ENCODE measurements at places on chromosomes 11 and 22.

DNA sequence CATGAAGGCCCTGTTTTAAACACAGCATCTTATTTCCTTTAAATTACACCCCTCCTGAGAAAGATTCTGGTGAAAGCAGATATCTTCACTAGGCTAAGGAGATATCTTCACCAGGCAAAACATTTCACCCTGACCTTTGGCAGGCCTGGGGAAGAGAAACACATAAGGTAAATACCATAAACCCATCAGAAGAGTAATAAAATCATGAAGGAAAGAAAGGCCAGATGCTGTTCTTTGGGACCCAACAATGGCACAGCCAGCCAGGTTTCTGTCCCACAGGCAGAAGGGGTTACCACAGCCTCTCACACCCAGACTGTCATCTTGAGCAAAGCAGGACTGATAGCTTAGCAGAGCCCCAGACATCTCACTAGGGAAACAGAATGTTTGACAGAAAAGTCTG, 125.4 kb downstream of the CCDC34 start:
- no peak for DNase-seq

GRCh38 chr11:112962579-112963367, 1.6 kb downstream of the NCAM1 start:
- DNase-seq = no peak

DNA sequence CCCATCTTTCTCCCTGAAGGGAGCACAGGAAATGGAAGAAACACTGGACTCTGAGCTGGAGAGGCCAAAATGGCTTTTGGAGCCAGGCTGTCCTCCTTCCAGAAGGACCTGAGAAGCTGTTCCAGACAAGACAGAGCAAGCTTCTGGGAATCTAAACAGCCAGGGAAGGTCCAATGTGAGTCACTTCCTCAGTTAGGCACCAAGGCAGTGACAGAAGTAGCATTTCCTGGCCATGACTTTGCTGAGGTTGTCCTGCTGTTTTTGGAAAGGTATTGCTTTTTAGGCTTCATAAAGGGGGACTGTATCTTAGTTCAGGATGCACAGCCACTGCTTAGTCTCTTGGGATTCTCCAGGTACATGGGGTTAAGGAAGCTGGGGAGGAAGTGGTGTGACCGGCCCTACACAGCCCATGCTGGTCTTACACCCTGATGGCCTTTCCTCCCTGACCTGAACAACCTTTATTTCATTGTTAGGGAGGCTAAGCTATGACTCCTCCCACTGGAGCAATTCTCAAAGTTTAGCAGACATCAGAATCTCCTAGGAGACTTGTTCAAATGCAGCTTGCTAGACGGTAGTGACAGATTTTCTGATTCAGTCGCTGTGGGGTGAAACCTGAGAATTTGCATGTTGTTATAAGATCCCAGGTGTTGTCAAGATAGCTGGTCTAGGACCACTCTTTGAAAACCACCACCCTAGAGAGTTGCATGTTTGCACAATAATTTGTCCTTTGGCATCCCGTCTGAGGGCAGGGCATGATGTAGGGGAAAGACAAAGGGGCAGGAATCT, 6.8 kb upstream of the INSC start:
- DNase-seq = peak; percentile 56

- no peak for DNase-seq
Measured at GRCh38 chr22:36366291-36366708, 21.5 kb downstream of the MYH9 start.

DNA sequence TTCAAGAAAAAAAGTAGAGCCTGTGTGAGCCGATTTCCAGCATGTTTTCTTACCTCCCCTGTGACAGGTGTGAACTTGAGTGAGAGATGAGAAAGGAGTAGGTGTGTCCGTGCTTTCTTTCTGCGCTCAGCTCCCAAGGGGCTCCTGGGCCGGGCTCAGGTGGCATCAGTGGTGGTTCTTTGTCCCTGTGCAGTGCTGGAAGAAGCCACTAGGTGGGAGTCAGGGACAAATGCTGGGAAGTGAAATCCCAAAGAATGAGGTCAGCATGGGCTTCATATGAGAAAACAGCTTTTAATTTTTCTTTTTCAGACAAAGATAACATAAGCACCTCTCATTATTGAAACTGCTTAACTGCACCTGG, 57.8 kb downstream of the PPFIBP2 start:
- DNase-seq = peak; percentile 23

GRCh38 chr11:119389611-119390254, 8.2 kb upstream of the USP2 start:
- DNase-seq = peak; percentile 40

GRCh38 chr11:46723359-46723680, 4.3 kb downstream of the F2 start:
- DNase-seq = no peak

GRCh38 chr11:67290801-67291200, 1.7 kb downstream of the ANKRD13D start:
- no peak for DNase-seq

DNA sequence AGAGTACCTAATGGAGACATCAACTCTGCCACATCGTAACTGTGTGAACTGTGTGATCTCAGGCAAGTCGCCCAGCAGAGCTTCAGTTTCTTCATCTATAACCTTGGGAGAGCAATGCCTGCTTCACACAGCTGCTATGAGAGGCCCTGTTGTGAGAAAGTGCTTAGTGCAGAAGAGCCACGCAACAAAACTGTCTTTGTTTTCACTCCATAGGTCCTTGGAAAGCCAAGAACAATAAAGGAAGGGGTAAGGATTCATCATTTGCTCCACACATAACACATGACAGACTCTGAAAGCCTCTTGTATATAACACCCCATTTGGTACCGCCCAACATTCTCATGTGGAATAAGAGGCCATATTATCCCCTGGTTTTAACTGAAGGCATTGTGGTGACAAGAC, 231.9 kb upstream of the ISX start:
- no peak for DNase-seq

DNA sequence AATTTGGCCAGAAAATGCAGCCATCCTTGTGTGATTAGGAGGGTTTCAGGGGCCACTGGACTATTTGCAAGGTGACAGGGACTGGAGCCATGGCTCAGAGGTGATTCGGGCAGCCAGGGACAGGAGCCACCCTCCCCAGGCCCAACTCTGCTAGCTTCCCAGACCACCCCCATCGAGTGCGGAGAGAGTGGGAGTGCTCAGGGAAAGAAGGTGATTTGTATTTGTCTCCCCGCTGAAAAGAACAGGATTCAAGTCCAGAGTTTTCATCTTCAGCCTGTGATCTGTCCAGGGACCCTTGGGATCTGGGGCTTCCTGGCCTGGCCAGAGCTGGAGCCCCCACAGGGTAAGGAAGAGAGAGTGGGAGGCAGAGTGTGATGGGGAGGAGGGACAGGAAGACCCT, 22.4 kb upstream of the TEF start:
- DNase-seq = no peak

- DNase-seq = peak; percentile 33
Measured at GRCh38 chr11:33525789-33526188, 174.8 kb downstream of the C11orf91 start.

DNA sequence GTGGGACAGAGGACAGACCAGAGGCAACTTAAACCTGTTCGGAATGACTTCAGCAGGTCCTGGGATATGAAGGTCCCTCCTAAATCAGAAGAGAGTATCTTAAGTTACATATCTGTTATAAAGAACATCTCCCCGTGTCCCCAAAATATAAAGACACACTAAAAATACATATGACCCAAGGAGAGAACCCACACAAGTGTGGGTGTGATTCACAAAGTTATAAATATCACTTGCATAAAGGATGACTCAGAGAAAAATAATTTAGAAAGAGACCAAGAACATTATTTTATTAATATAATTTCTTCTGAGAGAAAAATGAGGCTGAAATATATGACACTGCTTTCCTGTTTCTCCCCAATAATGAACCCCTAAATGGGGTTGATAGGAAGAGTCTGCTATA, 14.2 kb downstream of the OR5B21 start:
- no peak for DNase-seq

GRCh38 chr11:75334976-75335375, 16.5 kb downstream of the ARRB1 start:
- DNase-seq = no peak

DNA sequence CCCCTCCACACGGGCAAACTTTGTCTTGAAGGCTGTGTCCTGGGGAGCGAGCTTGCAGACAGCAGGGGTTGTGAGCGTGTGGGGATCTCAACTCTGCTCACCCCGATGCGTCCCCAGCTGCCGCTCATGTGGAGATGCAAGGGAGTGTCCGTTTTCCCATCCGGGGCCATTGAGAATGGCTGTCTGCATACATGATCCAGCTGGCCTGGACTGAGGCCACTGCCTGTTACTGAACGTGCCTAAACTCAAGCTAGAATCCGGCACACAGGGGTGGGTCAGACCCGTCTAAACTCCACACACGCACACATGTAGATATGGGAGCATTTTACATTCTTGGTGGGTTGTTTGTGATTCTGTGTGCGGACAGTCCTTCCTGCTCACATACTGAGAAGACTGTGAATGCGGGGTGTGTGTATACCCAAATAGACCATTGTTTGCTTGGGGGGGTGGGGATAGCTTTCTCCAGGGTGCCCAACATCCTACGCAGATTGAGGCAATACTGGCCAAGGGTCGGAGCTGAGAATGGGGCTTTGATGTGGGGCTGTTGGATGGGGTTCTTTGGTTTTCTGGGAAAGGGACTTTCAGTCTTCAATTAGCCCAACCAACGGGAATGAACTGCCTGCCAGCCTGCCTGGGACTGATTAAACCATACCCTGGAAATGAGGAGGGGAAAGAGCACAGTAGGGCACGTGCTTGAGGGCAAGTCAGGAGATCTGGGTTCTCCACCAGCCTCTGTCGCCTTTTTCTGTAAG, 60.4 kb downstream of the ST3GAL4 start:
- no peak for DNase-seq

- DNase-seq = no peak
Measured at GRCh38 chr22:44971651-44972362, 38.0 kb downstream of the PHF21B start.

GRCh38 chr11:65899356-65900124, 648 bp downstream of the FOSL1 start:
- DNase-seq = peak; percentile 19

DNA sequence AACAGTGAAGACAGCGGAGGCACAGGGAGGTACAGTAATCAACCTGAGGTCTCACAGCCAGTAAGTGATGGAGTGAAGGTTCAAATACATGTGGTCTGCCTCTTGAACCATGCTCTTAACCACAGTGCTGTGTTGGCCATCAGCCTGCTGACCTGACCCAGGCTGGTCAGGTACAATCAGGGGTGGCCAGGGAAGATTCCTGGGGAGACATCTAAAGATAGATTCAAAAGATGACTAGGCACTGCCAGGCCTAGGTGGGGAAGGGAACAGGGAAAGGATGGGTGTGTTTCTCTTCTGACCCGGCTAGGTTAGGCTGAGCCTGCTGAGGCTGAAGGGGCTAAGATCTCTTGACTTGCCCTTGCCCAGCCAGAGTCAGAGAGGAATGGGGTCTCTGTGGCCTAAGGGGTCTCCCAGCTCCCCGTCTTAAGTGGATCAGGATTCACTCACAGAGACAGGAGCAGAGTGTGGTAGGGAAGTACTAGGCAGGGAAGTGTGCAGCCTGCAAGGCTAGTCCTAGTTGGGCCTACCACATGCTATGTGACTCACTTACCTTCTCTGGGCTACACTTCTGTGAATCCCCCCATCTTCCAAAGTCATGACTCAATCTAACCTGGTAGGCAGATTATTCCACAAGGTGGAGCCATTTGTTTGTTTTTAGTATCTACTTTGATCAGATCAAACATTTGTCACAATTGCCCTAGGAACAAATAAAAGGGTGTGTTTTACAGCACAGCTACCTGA, 10.4 kb upstream of the SREBF2 start:
- peak; percentile 84 for DNase-seq

DNA sequence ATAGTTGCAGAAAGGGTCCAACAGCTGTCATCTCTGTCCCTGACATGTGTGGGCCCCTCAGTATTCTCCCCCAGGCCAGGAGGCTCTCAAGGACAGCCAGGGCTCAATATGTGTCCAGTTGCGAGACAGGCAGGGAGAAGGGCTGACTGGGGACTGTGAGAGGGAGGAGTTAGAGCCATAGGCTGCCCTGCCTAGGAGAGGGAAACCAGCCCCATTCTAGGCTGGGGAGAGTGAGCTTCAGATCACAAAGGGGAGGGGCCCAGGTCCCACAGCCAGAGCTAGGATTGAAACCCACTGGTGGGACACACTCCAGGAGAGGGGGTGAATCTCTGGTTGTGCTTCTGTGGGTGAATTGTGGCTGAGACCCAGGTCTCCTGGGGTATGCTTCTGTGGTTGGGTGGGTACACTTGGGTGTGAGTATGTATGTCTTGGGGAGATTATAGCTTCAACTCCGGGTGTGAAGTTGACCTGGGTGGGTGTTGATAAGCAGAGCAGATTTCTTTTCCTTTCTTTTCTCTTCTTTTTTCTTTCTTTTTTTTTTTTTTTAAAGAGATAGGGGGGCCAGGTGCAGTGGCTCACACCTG, 2.1 kb upstream of the CARNS1 start:
- DNase-seq = no peak

GRCh38 chr11:35050541-35050995, 88.4 kb upstream of the CD44 start:
- no peak for DNase-seq

DNA sequence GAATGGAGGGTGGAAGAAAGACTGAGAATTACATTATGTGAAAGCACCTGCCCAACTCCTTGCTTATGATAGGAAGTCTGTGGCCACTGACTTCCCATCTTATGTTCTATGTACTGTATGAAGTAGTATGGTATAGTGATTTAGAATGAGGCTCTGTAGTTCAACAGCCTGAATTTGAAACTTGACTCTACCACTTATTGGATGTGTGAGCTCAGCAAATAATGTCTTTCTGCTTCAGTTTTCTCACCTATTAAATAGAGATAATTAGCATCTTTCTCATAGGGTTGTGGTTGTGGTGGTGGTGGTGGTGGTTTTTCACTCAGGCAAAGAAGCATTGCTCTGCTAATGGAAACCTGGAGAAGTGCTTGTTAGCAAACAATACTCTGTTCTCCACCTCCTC, 121.6 kb downstream of the PAX6 start:
- DNase-seq = no peak

DNA sequence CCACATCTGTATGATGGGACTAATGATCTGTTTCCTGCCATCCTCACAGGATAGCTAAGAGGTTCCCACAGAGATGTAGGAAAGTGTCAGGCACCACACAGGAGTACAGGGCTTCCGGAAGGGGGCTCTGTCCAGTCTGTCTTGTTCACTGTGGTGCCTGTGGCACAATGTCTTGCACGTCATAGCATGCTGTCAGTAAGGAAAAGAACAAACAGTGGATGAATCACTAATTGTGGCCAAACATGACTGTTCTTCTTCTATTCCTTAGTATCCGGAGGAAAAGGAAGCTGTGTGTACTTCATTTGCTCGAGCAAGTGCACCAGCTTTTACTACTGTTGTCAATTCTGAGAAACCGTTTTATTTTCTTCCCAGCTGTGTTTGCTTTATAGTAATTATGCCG, 73.4 kb upstream of the YWHAH start:
- DNase-seq = no peak

GRCh38 chr11:15758857-15759465, 597.4 kb downstream of the SOX6 start:
- no peak for DNase-seq

DNA sequence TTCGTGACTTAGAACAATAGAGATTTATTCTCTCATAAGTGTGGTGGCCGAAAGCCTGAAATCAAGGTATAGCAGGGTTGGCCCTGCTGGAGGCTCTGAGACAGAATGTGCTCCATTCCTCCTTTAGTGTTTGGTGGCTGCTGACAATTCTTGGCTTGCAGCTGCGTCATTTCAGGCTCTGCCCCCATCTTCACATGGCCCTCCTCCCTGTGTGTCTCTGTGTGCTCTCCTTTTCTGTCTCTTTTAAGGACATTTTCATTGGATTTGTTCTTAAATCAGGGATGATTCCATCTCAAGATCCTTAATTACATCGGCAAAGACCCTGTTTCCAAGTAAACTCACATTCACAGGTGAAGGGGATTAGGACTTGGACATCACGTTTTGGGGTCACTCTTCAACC, 10.2 kb upstream of the APOL6 start:
- DNase-seq = no peak
